ENCODE measurements at places on chromosomes 1 and 21. TPM values are rescaled to one million over a fixed set of nuclear protein-coding genes. Genes with fewer than 3 reads are reported as not detected.

DNA sequence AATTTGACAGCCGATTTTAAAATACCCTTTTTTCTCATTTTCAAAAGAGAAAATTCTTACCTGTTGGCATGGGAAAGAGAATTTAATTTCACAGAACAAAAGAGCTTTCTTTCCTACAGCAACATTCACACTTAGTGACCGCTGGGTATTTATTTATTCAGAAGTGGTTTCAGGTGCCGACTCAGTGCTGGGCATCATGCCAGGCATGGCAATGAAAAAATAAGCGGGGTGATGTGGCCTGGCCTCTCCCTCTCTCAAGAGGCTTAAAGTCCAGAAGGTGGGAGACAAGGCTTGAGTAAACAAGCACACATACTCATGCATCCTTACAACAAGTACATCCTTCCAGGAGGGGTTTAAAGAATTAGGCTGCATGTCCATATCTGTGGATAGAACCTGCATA lies 4.1 kb upstream of the PCP4 start:
- DNase-seq, result no peak

DNA sequence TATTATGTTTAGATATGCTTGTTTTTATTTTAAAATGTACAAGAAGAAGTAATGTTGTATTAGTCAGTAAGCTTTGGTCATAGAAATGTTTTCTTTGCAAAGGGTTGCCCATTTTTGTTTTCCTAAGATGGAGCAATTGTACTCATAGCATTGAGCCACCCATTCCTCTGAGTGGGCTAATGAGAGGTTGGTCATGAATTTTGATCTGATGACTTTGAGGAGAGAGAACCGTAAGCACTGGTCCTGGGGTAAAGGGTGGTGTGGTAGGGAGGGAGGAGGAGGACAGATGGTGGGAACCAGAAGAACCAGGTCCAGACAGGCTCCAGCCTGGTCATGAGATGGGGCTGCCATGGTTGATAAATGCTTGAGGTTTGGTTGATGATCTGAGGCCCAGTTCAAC lies 15.9 kb upstream of the SLC6A9 start:
- DNase-seq, result no peak

GRCh38 chr1:41752514-41753170 lies 166.1 kb downstream of the HIVEP3 start:
- DNase-seq, result no peak

HPDL gene
- total RNA-seq, result 2.0 TPM

GPN2 gene
- 18.0 TPM for total RNA-seq

DNA sequence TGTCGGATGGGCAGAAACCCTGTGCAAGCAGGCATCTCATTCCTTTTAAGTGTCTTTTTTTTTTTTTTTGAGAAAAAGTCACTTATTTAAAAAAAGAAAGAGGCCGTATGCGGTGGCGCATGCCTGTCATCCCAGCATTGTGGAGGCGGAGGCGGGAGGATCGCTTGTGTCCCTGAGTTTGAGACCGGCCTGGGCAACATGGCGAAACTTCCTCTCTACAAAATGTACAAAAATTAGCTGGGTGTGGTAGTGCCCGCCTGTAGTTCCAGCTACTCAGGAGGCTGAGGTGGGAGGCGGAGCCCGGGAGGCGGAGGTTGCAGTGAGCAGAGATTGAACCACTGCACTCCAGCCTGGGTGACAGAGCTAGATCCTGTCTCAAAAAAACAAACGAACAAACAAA lies 1.7 kb downstream of the GPR137B start:
- no peak for DNase-seq

- DNase-seq, result no peak
Measured at GRCh38 chr1:219498666-219499065, 114.2 kb downstream of the ZC3H11B start.

DNA sequence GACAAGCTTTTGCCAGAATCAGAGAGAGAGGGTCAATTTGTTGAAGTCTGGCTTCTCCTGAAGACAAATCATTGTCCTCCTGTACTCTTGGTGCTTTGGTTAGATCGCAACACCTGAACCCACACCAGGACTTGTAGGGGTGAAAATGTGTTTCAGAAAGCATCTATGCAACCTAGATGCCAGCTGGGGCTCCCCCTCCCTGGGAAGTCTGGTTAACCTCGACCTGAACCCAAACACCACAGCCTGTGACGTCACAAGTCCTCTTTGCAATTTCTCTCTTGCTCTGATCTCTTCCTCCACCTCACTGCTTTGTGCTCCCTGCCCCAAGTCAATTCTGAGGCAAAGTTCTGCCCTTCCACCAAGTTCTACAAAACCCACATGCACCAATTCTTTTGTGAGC lies 42.8 kb upstream of the USP24 start:
- DNase-seq, result no peak

DNA sequence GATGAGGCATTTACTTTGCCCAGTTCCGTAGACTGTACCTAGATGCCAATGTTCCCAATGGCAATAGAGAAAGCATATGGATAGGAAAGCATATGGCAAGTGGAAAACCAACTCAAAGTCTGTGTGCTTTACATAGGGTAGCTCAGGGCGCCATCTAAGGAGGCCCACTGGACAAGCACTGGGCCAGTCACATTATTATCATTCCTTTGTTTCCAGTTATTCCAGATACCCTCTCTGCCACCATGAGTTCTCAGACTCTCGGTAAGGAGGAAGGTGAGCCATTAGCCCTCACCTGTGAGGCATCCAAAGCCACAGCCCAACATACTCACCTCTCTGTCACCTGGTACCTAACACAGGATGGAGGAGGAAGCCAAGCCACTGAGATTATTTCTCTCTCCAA lies 9.8 kb downstream of the CD101 start:
- no peak for DNase-seq

GPR37L1 gene
- 0.16 TPM for total RNA-seq

- DNase-seq, result no peak
Measured at GRCh38 chr21:40052276-40052675, 185.0 kb downstream of the PCP4 start.

GRCh38 chr1:182624577-182624976 lies 20.4 kb upstream of the RGS16 start:
- no peak for DNase-seq

- no peak for DNase-seq
Measured at GRCh38 chr1:204445860-204446412, 34.3 kb upstream of the PPP1R15B start.

DNA sequence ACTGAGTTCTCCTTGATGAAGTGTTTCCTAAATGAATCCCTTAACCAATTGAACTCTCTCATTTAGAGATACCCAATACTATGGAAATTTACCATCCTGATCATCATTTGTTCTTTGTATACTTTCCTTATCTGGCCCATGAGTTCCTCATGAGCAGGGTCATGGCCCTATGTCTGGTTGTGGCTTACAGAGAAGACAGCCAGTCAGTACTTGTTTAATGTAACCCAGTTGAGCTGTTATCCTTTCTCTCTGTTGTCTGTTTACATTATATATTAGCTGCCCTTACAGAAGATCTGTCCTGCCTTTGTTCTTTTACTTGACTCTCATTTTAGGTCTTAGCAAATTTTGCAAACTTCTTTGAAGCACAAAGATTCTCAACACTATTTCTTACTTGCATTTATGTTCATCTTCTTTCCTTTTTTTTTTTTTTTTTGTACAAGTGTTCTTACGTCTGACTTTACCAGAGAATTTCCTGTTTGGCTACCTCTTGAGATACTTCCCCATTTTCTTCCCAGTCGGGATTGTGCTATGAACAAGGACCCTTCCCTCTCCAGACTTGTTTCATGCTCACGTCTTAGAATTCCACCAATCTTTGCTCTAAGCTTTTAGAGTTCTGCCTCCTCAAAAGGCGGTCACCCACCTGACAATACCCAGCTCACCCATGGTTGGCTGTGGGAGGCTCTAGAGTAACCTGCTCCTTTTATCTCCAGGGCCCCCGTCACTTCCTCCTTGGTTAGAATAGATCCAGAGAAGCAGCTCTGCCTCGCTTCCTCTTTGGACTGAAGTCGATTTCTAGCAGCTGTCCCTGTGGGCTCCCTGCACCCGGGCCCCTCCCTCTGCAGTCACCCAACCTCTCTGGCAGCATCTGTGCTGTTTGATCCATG lies 53.6 kb upstream of the RUNX1 start:
- no peak for DNase-seq

NR5A2 gene
- total RNA-seq, result 7.2 TPM

SERPINC1 gene
- total RNA-seq, result not detected

DNA sequence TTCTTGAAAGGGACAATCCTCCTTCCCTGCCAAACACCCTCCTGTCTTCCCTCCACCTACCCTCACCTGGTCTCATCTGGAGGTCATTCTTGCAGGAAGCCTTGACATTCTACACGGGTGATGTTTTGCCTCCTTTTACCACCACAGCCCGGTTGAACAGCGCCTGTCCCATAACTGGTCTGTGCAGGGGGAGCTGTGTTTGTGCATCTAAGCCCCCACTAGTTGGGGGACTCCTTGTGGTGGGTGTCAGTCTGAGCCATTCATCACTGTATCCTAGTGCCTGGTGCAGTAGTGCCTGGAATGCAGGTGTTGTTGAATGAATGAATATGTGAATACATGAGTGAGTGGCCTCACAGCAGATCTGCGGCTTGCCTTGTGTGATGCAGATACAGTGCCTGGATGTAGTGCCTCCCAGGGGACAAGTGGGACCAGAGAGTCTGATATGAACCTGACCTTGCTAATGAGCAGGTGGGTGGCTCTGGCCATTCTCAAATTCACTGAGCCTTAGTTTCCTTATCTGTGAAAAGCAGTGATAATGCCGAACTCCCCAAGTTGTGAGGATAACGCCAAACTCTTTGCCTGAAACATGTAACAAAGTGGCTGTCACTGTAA lies 79.8 kb downstream of the OMA1 start:
- no peak for DNase-seq

DNA sequence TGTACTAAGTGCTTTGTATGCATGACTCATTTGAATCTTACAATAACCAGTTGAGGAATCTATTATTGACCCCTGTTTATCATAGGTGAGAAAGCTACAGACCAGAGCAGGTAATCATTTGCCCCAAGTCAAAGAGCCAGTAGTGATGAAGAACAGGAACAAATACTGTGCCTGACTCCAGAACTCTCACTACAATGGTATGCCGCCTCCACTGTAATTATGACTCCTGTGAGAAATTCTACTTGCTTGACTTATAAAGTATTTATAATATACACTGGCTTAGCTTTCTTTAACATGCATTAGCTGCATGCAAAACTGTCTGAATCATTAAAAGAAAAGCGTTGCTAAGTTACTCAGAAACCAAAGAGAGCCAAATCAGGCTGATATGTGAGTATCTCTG lies 92.6 kb downstream of the ZNF281 start:
- DNase-seq, result no peak

DNA sequence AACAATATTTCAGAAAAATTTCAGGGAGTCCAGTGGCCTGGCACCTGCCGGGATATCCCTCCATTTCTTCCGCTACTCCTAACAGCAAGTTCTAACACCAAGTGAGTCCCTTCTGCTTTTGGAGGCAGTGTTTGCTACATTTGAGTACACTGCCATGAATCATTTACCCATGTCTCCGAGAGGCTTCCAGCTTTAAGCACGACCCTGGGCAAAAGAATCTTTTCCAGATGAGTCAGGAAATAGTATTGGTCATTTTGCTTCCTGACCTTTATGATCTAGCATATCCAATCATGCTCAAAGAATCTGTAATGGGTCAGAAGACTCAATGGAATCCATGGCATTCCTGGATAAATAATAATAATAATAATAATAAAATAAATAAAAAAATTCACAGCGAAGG lies 60.7 kb upstream of the FMN2 start:
- no peak for DNase-seq

CFHR3 gene
- 0.72 TPM for total RNA-seq

- DNase-seq, result no peak
Measured at GRCh38 chr1:61083013-61083806, 849 bp downstream of the NFIA start.

DNA sequence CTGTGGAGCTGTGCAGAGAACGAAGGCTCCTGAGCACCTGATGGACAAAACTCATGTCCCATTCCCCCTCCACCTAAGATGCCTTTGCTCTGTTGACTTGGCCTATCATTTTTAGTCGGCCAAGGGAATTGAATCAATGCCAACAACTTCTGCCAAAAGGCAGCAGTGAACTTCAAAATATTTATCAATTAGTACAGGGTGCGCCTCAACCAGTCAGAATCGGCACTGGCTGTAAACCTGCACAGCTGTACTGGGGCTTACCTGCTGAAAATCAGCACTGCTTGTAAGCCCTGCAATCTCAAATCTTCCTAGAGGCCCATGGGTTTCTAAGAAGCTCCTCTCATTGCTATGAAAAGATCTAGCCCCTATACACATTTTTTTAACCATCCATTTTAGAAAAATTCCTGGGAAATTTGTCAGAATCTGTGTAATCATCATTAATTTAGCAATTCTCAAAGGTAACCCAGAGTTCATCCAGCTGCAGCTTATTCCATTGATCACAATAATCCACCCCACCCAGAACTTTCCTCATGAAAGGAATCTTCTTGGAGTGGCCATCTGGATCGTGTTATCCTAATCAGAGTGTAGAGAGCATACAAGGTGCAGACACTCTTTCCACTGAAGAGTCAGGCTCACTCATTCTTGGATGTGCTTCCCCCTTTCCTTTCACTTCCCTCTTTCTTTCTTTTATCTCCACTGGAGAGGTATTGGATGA lies 40.2 kb downstream of the ADAMTS1 start:
- no peak for DNase-seq

DNA sequence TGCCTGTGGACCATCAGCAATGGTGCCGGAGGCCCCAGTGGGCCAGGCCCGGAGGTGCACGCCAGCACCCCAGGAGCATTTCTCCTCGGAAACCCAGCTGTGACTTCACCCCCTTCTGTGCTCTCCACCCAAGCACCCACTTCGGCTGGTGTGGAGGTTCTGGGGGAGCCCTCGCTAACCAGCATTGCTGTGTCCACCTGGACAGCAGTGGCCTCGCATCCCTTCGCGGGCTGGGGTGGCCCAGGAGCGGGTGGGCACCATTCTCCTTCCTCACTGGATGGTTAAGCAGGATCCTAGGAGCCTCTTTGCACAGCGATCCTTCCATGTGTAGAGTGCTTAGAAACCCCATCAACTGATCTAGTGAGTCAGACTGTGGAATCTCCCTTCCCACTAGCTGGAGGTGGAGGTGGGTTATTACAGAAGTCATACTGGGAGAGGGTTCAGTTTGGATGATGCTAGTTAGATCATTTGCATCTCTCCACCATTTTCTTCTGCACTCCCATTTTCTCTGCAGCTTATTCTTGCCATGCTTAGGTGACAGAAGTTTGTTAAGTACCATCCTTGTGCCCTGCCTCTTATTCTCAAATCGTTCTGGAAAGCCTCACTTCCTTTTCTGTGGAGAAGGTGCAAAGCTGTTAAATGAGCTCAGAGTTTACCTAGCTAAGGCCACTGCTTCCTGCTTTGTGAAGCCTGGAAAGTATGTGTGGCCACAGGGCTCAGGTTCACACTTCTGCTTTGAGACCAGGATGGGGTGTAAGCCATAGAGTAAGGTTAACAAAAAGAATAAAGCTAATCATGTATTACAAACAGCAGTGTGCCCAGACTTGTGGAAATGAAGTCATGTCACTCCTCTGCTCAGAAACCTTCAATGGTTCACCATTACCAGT lies 32.3 kb downstream of the TBX19 start:
- no peak for DNase-seq

RLF gene
- total RNA-seq, result 23.7 TPM

GRCh38 chr1:2229911-2230731 lies 2.0 kb downstream of the SKI start:
- no peak for DNase-seq

GRCh38 chr21:45534636-45535331 lies 7.5 kb downstream of the SLC19A1 start:
- no peak for DNase-seq

GRCh38 chr1:161954050-161954449 lies 69.6 kb downstream of the OLFML2B start:
- no peak for DNase-seq
